Activated effector memory CD4-positive, alpha-beta T cell treated with anti-CD3 and anti-CD28 coated beads, Interleukin-2, amount 50 U/mL, for 16 hours (primary cell): ENCODE measurements at places on chromosomes 11 and 22.

GRCh38 chr11:102471474-102471873 lies 18.9 kb upstream of the TMEM123 start:
- no peak for DNase-seq

DNA sequence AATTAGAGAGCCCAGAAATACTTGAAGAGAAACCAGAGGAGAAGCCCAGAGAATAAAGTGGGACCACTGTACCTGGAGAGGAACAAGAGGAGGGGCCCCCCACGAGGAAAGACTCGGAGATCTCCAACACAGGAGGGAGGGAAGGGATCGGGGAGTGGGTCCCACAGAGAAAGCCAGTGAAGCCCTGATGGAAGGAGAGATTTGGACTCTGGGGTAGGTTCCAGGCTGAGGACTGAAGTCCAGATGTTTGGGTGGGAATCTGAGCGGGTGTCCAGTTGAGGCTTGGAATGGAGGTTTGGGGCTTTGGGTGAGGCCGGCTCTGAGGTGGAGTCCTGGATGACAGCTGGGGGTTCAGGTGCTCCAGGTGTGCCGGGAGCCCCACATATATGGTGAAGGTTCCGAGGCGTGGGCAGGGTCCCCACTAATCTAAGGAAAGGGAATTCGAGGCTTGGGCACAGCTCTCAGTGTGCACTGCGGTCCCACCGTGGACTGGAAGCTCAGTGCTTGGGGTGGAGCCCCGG lies 32.6 kb downstream of the PDE2A start:
- DNase-seq, result no peak

DNA sequence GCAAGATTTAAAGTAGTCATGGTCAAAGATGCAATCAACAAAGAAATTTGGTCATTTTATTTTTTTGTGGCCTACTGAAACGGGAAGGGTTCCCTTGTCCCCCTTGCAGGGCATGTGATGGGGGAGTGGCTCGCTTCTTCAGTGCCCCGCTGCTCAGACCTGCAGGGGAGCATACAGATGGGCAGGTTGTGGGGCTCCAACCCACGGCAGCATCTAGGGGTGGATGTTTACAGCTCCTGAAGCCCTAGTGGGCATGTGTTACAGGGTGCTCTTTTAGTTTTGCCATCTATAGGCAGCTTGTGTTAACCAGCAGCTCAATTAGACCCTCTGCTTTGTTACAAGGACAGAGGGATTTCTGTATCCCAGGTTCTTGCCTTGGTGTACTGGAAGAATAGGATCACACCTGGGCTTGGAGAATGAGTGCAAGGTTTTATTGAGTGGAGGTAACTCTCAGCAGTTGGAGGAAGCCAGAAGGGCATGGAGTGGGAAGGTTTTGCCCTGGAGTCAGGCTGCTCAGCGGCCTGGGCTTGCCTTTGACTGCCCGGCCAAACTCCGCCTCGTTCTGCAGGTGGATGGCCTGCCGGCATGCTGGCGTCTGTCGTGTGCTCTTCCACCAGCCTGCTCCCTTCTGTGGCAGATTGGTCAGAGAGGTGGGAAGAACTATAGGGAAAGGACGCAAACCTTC lies 9.4 kb downstream of the GSTP1 start:
- no peak for DNase-seq

- DNase-seq, result no peak
Measured at GRCh38 chr11:114200351-114201133, 95.7 kb upstream of the NNMT start.

GRCh38 chr11:1440066-1440465 lies 46.5 kb downstream of the MOB2 start:
- DNase-seq, result no peak

- no peak for DNase-seq
Measured at GRCh38 chr11:1087961-1088926, 13.6 kb downstream of the MUC2 start.

DNA sequence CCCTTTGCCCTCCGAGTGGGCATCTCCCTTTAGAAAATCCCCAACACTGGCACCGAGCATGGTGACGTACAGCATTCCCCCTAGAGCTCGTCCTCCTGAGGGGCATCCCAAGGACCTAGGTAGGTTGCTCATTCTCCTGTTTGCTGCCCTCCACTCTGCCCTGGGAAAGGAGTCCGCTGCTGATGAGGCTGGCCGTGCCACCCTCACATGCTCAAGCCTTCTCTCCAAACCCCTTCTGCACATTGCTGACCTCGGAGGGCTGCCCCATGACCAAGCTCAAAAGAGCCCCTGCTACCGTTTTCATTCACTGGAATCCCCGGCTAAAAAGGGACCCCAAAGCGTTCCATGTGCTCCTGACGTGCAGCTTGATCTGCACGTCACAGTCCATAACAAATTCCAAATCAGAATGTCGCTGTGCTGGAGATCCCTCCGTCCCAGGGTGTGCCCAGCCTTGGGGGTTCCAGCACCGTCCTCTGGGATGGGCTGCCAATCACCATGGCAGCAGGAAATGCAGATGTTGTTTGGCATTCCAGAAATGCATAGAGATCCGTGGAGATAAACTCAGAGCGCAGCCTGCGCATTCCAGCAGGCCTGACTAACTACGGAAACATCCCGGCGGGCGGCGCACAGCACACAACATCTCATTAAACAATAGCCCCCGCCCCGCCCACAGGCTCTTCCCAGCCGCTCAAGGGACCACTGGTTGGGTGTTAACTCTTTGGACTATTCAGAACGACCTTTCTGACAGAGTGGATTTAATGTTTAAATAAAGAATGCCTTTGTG lies 26.3 kb upstream of the GNB1L start:
- DNase-seq, result peak; percentile 42

DNA sequence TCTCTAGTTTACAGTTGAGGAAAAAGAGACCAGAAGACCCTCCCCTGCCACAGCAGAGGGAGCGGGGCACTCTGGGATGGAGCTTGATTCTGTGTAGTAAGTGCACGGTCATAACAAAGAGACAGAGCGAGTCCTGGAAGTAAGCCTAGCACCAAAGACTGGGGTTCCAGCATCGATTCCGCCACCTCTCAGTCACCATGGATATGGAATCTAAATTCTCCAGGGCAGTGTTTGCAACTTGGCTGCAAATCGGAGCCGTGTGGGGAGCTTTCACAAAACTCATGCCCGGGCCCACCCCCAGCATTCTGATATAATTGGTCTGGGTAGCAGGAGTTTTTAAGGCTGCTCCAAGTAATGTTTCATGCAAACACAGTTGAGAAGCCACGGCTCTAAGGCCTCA lies 129.5 kb upstream of the OPCML start:
- DNase-seq, result no peak

DNA sequence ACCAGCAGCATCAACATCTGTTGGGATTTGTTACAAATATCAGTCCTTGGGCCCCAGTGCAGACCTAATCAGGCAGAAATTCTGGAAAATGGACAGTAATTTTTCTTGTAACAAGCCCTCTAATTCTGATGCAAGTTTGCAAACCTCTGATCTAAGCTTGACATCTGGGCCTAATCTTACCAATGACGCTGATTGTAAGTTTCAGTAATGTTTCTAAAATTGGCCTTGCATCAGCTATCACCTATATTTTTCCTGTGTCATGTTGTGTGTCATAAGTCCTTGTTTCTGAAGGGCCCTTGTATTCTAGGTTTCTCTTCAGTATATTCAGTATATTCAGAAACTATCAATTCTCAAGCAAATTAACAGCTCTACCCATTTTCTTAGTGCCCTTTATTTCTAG lies 36.4 kb downstream of the ZNF215 start:
- no peak for DNase-seq

GRCh38 chr22:33684087-33684486 lies 236.2 kb downstream of the LARGE1 start:
- DNase-seq, result no peak

GRCh38 chr11:567011-567628 lies 6.3 kb downstream of the RASSF7 start:
- peak; percentile 67 for DNase-seq

GRCh38 chr11:38937709-38938108 lies 2339.7 kb upstream of the RAG2 start:
- no peak for DNase-seq

DNA sequence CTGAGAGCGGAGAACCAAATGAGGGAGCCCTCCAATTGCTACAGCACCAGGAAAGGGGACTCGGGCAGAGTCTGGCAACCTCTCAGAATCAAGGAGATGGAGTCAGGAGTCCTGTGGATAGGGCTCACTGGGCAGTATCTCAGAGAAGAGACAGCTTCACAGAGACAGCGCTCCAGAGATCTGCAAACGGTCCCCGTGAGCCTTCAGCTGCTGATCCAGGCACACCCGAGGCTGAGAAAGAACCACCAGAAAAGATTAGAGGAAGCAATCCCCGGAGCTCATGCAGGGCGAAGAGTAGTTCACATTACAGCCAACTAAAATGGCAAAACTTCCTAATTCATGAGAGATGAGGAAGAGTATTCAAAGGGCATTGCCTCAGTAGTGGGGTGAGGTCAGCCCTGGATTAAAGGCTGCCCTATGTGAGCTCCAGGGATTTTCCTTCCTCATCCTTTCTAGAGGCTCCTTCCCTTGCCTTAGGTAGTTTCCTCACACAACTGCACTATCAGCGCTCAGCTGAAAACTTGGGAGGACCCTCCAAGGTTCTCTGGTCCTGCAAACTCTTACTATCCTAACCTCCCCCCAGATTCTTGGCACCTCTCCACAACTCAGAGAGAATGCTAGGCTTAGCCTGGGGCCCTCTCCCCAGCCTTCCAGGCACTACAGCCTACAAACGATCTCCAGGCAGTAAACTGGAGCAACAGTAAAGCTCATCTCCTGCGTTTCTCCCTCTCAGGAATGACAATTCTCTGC lies 23.7 kb downstream of the SCN4B start:
- no peak for DNase-seq

DNA sequence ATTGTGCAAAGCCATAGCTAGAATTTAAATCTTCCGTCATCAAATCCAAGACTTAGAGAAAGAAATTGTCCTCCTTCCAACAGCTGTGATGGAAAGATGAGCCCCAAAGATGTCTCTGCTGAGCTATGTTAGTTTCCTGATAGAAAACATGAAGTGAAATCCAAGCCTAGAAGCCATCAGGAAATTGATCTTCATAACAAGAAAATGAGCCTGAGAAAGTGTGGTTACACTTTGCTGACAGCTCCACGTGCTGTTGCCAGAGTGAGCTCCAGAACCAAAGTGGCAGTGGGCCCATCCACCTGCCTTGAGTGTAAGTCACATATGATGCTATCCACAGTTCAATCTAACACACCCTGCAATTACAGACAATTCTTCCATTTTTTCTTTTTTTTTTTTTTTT lies 58.0 kb upstream of the UBASH3B start:
- DNase-seq, result no peak

DNA sequence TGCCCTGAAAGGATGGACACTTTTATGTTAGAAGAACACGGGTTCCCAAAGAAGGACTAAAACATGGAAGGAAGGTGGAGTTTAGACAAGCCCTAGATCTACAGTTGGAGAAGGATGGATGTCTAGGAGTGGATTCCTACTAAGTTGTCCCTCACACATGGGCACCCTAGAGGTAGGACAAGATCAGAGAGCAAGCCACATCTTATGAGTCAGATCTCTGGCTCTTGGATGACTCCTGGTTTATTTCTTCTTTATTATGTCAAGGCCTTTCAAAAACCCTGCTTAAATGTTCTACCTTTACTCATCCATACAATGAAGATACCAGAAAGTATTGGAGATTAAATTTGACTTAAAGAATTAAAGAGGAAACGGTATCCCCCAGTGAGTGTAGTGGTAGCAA lies 34.4 kb downstream of the PRCP start:
- no peak for DNase-seq

DNA sequence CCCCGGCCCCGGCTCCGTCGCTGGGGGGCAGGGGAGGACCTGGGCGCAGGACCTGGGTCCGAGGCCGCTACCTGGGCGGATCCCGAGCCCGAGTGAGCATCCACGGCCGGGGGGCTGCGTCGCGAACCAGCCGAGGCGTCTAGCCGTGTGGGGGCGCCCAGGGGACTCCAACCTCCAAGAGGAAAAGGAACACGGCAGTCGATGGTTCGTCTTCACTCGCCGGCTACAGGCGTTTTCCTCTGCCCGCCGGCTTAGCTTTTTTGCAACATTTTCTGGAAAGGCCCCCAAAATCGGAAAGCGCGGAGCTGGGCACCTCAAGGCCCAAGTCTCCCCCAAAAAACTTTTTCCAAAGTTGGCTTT lies 666 bp downstream of the PDGFB start:
- no peak for DNase-seq

DNA sequence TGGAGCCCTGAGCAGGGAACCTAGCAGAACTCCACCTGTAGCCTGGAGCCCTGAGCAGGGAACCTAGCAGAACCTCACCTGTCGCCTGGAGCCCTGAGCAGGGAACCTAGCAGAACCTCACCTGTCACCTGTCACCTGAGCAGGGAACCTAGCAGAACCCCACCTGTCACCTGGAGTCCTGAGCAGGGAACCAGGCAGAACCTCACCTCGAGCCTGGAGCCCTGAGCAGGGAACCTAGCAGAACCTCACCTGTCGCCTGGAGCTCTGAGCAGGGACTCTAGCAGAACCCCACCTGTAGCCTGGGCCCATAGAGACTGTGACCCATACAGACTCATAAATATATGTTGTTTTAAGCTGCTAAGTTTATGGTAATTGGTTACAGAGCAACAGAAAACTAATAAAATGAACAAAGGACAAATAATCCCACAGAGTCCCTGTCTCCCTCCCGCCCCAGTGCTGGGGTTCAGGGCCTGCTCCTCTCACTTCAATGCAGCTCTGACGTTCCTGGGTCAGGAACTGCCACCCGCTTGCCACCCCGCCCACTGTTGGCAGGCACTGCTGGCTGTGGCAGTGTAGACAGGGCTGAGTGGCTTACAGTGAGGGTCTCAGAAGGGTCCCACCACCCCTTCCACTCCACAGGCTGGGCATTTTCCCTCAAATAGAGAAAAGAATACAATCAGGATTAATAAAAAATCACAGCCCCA lies 259.1 kb downstream of the TBC1D22A start:
- peak; percentile 50 for DNase-seq

GRCh38 chr11:80727315-80727714 lies 1286.5 kb upstream of the TENM4 start:
- DNase-seq, result no peak

DNA sequence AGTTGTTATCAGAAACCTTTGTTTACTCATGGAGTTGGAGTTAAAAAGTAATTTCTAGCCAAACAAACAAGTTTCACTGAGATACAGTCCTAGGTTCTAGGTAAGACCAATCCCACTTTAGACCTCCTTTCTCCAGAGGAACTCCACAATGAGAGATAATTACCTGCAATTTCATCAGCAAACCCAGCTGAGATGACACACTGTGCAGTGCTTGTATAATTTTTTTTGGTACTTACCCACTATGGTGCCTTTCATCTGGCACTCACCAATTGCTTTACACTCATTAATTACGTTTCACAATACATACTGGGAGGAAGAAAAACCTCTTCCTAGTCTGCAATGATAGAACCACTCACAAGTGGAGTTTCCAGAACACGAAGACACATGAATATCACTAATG lies 1.8 kb upstream of the MUC15 start:
- DNase-seq, result no peak

DNA sequence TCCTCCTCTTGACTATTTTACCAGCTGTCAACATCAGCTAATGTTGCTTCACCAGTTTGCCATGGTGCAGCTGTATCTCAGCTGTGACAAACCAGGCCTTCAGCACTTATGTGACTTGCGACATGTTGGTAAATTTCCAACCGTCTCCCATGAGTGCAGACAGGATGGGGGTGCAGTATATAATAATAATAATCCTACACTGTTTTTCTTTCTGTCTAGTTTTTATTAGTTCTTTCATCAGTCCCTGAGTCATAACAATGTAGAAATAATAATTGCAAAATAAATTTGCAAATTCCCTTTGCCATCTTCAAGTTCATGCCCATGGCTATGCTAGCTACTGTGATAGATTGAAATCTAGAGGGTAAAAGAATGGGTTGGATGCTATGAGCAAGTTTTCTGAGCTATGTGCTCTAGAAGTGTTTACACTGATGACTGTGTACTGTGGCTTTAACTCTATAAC lies 4.9 kb downstream of the MMP13 start:
- DNase-seq, result no peak

GRCh38 chr11:110530900-110531741 lies 101.4 kb downstream of the FDX1 start:
- no peak for DNase-seq
